Activated CD4-positive, alpha-beta T cell treated with anti-CD3 and anti-CD28 coated beads, Interleukin-2, amount 50 U/mL, for 48 hours (primary cell): ENCODE measurements at places on chromosomes 6 and 20.

DNA sequence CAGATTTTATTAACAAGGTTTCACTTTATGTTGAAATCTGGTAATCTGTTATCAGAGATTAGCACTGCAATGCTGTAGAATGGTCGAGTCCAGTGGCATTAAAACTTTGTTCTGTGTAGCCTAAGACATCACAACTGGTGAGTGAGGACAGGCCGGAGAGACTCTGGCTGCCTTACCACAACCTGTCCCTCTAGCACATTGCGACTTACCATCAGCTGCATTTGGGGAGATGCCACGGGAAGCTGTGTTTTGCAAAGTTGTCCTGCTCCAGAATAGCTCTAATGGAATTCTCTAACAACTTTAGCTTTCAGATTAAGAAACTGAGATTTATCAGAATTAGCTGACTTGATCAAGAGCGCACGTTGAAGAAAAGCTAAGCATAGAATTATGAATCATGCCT is 493.3 kb downstream of the MAFB start:
- DNase-seq: no peak

DNA sequence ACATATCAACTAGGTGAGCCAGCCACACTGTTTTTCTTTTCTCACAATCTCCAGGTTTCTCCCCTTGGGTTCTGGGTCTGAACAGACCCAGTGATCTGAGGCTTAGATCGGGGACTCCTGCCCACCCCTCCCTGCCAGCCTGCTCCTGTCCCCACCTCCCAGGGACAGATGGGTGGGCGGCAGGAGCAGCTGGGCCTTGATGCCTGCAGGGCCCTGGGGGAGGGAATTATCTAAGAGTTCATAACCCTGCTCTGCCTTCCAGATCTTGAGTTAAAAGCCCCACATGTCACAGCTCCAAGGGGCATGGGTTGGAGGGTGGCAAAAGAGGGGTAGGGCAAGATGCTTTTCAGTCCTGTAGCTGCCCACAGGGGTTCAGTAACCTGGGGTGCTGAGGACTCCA is 5.2 kb upstream of the XKR7 start:
- DNase-seq: no peak

- no peak for DNase-seq
These were observed 49.9 kb downstream of the PTPN1 start for GRCh38 chr20:50559856-50560638.

GRCh38 chr6:81613606-81614005 is 138.9 kb downstream of the TENT5A start:
- no peak for DNase-seq

- DNase-seq: no peak
These were observed 33.2 kb upstream of the SNX9 start for GRCh38 chr6:157789861-157790260.

GRCh38 chr20:13494019-13494418 is 144.7 kb downstream of the TASP1 start:
- DNase-seq: no peak

DNA sequence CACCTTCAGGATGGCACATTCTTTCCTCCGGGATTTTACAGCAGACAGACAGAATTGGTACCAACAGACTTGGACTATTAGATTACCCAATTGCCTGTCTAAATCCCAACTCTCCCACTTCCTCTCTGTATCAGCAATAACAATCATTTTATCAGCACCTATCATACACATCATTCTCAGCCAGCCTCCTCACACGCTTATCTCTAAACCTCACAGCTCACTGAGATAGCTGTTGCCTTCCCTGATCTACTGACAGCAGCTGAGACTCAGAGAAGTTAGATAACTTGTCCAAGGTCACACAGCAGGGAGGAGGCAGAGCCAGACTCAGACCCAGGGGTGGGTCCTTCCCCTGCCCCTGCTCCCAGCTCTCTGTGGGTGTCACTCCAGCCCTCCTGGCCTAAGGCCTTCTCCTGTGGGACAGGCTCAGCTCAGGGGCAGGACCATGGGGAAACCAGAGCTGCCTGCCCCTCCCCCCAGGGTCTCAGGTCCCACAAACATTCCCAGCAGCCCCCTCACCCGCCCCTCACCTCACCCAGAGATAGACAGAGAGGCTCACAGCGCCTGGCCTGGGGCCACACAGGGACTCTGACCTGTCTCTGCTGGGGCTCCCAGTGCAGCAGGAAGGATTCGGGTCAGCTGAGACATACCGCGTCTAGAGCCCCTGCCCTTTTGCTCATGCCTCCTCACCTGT is 92.8 kb downstream of the GRM4 start:
- no peak for DNase-seq

DNA sequence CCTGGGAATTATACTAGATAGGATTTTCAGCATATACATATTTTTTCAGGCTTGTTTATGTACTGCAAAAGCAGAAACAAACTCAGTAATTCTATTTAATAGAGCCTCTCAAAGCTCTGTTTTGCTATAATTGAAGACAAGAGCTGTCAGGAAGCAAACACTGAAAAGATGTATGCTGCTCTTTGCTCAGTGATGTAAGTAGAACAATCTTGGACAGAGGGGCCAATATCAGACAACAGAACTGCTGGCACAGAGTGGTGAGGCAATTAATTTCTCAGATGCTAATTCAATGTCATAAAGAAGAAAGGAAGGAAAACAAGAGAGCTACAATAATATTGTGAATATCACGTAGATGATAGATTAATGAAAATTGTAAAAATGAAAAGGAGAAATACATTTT is 663.3 kb upstream of the ADGRB3 start:
- DNase-seq: no peak

DNA sequence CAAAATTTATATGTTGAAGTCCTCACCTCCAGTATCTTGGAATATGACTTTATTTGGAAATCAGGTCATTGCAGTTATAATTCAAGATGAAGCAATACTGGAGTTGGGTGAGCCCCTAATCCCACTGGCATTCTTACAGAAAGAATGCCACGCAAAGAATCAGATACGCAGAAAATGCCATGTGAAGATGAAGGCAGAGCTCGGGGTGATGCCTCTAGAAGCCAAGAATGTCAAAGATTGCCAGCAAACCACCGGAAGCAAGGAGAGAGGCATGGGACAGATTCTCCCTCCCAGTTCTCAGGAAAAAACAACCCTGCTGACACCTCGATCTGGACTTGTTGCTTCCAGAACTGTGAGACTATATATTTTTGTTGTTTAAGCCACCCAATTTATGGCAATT is 273.4 kb upstream of the CITED2 start:
- no peak for DNase-seq

GRCh38 chr6:73047801-73048200 is 177.5 kb downstream of the KHDC1L start:
- DNase-seq: no peak

GRCh38 chr20:21358737-21359136 is 38.6 kb downstream of the NKX2-4 start:
- no peak for DNase-seq

DNA sequence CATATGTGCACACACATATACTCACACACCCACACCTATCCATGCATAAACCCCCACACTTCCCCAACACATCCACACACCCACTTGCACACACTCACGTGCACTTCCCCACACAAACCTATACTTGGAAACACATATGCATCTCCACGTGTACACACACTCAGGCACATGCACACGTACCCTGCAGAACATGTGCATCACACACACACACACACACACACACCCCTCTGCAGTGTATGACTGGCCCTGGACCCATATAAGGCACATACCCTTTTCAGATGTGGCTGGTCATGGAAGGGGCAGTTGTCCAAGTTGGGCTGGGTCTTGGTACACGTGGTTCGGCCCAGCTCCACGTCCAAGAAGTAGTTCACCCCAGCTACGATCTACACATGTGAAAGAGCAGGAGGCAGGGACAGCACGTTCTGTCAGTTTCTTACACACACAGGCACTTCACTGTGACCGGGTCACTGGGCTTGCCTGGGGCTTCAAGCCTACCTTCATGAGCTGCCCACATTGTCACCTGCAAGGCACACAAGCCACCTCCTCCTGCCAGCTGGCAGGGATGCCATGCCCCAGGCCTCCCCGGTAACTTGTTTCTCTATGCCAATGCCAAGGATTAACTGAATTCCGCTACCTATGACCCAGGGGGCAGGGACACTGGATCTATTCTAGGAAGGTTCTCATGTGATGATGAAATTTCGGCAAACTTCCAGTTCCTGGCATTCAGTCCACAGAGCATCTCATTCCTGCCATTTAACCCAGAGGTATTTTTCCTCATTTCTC is 2.6 kb downstream of the CST3 start:
- no peak for DNase-seq

GRCh38 chr6:111276736-111277135 is 189.4 kb downstream of the SLC16A10 start:
- no peak for DNase-seq

DNA sequence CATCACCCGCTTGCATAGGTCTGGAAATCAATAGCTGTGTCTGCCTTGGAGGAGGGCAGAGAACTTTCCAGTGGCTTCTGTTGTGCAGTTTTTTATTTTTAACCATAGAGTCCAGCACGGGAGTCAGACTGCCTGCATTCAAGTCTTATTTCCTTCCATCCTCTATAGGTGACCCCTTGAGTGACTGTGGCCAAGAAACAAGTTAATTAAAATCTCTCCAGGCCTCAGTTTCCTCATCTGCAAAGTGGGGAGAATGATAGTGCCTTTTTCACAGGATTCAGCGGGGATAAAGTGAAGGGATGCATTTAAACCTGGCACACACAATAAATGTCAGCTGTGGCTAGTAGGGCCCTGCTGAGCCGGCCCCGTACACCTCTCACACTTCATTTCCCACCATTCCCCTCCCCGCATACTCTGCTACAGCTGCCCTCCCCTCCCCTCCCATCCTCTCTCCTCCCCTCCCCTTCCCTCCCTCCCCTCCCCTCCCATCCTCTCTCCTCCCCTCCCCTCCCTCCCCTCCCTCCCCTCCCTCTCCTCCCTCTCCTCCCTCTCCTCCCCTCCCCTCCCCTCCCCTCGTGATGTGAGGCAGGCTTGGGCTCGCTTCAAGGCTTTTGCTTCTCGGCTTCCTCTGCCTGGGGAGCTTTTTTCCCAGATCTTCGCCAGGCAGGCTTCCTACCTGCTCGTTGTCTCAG is 150.5 kb downstream of the TFAP2C start:
- no peak for DNase-seq

- DNase-seq: no peak
These were observed 1.2 kb upstream of the SYS1 start for GRCh38 chr20:45361793-45362192.

DNA sequence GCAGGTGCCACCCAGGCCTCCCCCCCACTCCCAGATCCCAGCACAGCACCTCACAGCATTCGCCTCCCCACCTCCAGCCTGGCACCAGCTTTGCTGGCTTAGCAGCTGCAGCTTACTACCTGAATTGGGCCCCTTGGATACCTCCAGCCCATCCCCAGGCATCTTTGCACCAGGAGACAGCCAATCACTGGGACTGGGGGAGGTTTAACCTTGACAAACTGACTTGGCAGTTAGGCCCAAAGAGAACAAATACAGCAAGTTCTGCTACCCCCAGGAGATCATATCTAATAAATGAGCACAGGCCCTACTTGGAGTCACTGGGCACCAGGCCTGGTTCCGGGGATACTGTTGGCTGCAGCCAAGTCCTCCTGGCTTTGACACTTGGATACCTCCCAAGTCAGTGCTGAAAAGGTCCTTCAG is 8.8 kb downstream of the PDRG1 start:
- DNase-seq: no peak

GRCh38 chr6:148746363-148747144 is at the start of gene UST:
UST (plus strand) TSS chr6:148747030; CDS start chr6:148747431, 401 bp downstream.
- peak; percentile 59 for DNase-seq

GRCh38 chr6:41732591-41733359 is 2.6 kb downstream of the TFEB start:
- DNase-seq: peak; percentile 56

DNA sequence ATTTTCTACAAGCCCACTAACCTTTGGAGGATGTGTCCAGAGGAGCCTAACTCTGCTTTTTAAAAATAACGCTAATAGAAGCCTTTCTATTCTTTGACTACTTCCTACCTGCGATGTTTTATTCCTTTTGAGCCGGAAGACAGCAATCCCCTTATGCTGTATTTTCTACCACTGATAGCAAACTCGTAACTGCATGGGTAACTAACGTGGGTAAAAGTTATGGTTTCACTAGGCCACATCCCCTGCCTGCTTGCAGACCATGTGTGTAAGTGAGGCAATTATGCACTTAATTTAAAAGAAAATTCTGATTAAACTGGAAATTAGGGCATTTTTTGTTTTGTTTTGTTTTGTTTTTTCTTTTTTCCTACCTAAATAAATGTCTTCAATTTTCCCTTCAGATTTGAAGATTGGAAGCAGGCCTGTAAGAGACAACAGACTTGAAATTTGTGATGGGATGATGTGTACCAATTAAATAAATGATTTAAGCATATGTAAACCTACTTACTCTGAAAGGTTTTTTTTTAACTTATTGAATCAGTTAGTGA is 931 bp downstream of the UFL1 start:
- DNase-seq: no peak

- no peak for DNase-seq
These were observed 183.2 kb upstream of the KCNG1 start for GRCh38 chr20:51206032-51206662.

DNA sequence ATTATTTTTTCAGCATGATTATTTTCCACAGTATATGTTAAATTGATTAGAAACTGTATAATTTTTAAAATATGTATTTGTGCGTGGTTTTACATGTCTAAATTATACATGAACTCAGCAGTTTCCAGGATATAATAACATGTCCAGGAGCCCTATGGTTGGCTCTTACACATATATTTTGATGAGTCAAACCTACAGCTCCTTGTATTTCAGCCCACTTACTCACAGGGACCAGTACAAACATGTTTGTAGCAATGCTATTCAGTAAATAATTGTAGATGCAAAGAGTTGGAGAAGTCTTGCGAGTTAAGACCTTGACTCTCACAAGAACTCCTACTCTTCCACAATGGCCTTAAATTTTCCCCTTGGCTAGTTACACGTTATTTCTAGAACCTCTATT is 107.2 kb upstream of the SASH1 start:
- no peak for DNase-seq

GRCh38 chr20:35592339-35592974 is 23.2 kb upstream of the SPAG4 start:
- no peak for DNase-seq

GRCh38 chr20:38032585-38033329 is 499 bp downstream of the TTI1 start:
- DNase-seq: peak; percentile 7
